ENCODE measurements at places on chromosomes 4 and X.
A peak's percentile ranks its signal among the peaks of the same experiment; 100 is the strongest.

DNA sequence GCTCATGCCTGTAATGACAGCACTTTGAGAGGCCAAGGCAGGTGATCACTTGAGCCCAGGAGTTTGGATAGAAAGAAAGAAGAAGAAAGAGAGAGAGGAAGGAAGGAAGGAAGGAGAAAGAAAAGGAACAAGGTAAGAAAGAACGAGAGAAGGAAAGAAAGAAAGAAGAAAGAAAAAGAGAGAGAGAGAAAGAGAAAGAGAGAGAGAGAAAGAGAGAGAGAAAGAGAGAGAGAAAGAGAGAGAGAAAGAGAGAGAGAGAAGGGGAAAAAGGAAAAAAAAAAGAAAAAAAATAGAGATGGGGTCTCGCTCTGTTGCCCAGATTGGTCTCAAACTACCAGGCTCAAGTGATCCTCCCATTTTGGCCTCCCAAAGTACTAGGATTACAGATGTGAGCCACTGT, 22.5 kb downstream of the ING2 start:
- DNase-seq: no peak

GRCh38 chrX:17032351-17032750, 85.9 kb downstream of the REPS2 start:
- no peak for DNase-seq

- DNase-seq: no peak
Measured at GRCh38 chr4:3365326-3365725, 72.5 kb downstream of the RGS12 start.

GRCh38 chrX:136694431-136695087, 46.6 kb downstream of the CD40LG start:
- DNase-seq: peak; percentile 4

- no peak for DNase-seq
Measured at GRCh38 chr4:84531689-84532088, 32.6 kb upstream of the NKX6-1 start.

- DNase-seq: no peak
Measured at GRCh38 chr4:17489721-17490120, 22.2 kb downstream of the QDPR start.

- DNase-seq: no peak
Measured at GRCh38 chr4:137851435-137851834, 319.1 kb upstream of the PCDH18 start.

DNA sequence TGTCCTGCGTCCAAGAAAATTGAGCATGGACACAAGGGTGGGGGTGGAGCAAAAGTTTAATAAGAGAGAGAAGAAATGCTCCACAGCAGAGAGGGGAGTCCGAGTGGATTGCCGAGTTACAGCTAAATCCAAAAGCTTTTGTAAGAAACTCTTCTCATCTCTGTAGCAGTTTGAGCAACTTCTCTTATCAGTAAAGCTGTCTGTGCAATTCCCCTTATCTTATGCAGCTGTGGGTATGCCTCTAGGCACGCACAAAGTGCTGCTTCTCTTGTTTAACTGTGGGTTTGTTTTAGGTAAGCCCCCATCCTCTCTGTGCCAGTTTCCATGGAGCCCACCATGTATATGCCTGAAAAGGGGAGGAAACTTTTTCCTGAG, 44.8 kb downstream of the HMGB2 start:
- no peak for DNase-seq

DNA sequence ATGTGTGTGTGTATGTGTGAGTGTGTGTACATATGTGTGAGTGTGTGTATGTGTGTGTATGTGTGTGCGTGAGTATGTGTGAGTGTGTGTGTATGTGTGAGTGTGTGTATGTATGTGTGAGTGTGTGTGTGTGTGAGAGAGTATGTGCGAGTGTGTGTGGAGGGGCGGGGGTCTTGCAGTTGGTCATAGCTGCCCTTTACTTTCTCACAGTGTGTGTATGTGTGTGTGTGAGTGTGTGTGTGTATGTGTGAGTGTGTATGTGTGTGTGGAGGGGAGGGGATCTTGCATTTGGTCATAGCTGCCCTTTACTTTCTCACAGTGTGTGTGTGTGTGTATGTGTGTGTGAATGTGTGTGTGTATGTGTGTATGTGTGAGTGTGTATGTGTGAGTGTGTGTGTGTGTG, 74.8 kb upstream of the ENPP6 start:
- no peak for DNase-seq

- no peak for DNase-seq
Measured at GRCh38 chr4:57100979-57101651, 9.1 kb downstream of the IGFBP7 start.

Data from NCI-H2171 (cell line).